ENCODE measurements at places on chromosomes 7 and 10. TPM values are rescaled to one million over a fixed set of nuclear protein-coding genes. Genes with fewer than 3 reads are reported as not detected.

DNA sequence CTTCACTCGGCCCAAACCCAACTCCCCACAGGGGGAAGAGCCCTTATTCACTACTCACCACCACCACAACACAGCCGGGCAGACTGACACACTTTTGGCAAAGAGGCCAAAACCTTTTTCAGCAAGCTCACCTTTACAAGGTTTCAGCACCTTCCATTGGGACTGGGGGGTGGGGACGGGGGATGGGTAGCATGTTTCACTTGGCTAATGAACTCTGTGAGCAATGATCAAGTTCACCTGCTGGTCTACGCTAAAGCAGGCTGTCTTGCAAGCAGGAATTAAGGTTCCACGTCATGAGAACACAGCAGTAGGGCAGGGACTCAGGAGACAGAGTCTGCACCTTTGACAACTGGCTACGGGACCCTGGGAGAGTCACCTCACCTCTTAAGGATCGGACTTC, 7.0 kb downstream of the FAM53B start:
- no peak overlapping the region for H3K4me3 ChIP-seq
- peaks cover 2% of the 10 kb centered on the region for H3K27me3 ChIP-seq
- DNase-seq, result no peak

GRCh38 chr7:138433583-138434443, 26.2 kb upstream of the TRIM24 start:
- no peak overlapping the region for H3K27ac ChIP-seq
- H3K27me3 ChIP-seq, result no peaks in the 10 kb centered on the region

The LRIT1 gene
- not detected for total RNA-seq

DNA sequence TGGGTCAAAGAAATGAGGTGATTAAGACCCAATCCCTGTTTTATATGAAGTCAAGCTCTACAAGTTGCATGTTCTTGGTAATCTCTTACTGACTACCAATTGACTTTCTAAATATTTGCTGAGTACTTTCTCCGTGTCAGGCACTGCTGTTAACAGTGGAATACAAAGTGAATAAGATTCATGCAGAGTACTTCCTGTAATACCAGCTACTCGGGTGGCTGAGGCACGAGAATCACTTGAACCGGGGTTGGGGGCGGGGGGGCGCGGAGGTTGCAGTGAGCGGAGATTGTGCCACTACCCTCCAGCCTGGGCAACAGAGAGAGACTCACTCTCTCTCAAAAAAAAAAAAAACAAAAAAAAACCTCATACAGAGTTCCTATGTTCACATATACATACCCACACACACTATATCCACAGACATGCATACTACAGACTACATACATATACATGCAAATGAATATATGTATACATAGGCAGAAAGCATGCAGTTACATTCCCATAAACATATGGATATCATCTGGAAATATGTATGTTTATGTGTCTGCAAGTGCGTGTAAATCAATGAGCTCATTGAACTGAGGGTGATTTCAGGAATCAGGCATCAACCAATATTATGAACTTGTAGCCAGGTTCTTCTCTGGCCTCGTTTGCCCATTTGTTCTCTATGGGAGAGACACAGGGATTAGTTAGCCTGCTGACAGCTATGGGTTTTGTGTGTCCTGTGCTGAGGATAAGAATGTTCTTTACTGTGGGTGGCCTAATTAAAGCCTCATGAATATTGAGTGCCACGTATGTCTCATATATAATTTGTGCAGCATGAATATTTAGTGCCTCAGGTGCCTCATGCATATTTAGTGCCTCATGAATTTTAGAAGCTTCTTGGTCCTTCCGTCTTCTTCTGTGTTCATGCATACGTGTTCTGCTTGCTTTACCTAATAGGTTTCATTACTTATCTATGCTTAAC, 73.9 kb downstream of the BICC1 start:
- no peak overlapping the region for H3K4me3 ChIP-seq
- H3K36me3 ChIP-seq, result no peaks in the 10 kb centered on the region
- no peaks in the 10 kb centered on the region for H3K27me3 ChIP-seq
- no peak overlapping the region for H3K27ac ChIP-seq
- DNase-seq, result no peak

DNA sequence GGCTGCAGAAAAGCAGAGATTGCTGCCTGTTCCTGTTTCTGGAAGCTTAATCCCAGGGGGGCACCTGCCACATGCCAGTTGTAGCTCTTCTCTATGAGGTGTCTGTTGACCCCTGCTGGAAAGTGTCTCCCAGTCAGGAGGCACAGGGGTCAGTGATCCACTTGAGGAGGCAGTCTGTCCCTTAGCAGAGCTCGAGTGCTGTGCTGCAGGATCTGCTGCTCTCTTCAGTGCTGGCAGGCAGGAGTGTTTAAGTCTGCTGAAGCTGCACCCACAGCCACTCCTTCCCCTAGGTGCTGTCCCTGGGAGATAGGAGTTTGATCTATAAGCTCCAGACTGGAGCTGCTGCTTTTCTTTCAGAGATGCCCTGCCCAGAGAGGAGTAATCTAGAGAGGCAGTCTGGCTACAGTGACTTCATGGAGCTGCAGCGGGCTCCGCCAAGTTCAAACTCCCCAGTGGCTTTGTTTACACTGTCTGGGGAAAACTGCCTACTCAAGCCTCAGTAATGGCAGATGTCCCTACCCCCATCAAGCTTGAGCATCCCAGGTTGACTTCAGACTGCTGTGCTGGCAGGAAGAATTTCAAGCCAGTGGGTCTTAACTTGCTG, 57.6 kb upstream of the CROT start:
- no peak overlapping the region for H3K27ac ChIP-seq
- no peaks in the 10 kb centered on the region for H3K27me3 ChIP-seq
- H3K36me3 ChIP-seq, result no peaks in the 10 kb centered on the region
- DNase-seq, result no peak

- H3K27me3 ChIP-seq, result no peaks in the 10 kb centered on the region
- H3K4me3 ChIP-seq, result no peak overlapping the region
- no peaks in the 10 kb centered on the region for H3K36me3 ChIP-seq
Measured at GRCh38 chr7:109522585-109522984, 952.9 kb downstream of the DNAJB9 start.

DNA sequence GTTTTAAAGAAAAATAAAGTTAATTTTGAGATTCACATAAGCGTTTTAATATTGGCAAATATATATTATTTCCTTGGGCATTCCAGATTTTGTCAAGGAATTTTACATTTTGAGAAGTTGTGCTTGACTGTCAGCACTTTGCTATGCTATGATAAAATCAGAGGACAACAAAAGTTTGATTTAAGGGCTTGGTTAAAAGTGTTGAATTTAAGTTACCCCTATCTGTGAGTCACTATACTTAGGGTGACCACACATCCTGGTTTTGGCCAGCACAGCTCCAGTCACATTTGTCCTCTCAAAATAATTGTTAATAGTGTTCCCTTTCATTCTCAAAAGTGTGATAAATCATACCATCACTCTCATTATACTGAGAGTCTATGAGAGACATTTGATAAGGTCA, 34.2 kb upstream of the ANK3 start:
- no peak for DNase-seq
- no peaks in the 10 kb centered on the region for H3K36me3 ChIP-seq
- no peak overlapping the region for H3K27ac ChIP-seq
- no peak overlapping the region for H3K4me3 ChIP-seq
- peaks cover 3% of the 10 kb centered on the region for H3K27me3 ChIP-seq

The HPSE2 gene
- total RNA-seq, result not detected

DNA sequence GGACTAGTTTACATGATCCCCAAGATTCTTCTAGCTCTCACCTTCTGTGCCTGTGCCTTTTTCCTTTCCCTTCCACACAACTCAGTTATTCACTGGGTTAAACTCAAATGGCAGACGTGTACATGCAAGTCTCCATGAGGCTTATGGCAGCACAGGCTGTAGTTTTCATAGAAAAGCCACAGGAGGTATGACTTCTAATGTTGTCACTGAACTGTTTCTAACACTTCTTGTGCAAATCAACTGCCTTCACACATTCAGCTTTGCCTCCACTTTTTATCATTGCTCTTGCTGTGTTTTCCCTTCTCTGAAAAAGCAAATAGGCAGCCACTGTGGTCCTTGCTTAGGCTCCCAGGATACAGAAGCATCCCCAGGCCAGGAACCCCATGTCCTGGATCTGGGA, 5.3 kb upstream of the GIMAP5 start:
- DNase-seq, result no peak
- H3K27me3 ChIP-seq, result no peaks in the 10 kb centered on the region
- H3K4me1 ChIP-seq, result peaks cover 65% of the 10 kb centered on the region

The SPAM1 gene
- total RNA-seq, result not detected

DNA sequence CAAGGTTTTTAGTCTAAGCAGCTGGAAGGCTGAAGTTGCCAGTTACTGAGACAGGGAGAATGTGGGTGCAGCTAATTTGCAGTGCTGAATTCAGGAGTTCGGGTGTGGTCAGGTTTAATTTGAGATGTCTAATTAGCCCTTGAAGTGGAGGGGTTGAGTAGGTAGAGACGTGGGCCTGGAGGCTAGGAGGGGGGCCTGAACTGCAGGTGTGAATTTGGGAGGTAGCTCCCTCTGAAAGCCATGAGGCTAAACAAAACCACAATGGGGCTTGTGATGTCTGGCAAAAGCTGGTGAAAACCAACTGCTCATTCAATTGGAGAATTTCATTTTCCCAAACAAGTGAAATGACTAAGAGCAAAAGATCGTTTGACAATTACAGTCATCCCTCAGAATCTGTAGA, 246.0 kb upstream of the NFE2L3 start:
- H3K27me3 ChIP-seq, result peaks cover 6% of the 10 kb centered on the region
- H3K4me1 ChIP-seq, result peaks cover 4% of the 10 kb centered on the region
- H3K36me3 ChIP-seq, result no peaks in the 10 kb centered on the region
- no peak overlapping the region for H3K4me3 ChIP-seq

- peaks cover 34% of the 10 kb centered on the region for H3K4me1 ChIP-seq
- no peak overlapping the region for H3K4me3 ChIP-seq
- H3K27ac ChIP-seq, result no peak overlapping the region
- H3K36me3 ChIP-seq, result peaks cover 36% of the 10 kb centered on the region
Measured at GRCh38 chr7:98200364-98200763, 10.9 kb upstream of the BHLHA15 start.

DNA sequence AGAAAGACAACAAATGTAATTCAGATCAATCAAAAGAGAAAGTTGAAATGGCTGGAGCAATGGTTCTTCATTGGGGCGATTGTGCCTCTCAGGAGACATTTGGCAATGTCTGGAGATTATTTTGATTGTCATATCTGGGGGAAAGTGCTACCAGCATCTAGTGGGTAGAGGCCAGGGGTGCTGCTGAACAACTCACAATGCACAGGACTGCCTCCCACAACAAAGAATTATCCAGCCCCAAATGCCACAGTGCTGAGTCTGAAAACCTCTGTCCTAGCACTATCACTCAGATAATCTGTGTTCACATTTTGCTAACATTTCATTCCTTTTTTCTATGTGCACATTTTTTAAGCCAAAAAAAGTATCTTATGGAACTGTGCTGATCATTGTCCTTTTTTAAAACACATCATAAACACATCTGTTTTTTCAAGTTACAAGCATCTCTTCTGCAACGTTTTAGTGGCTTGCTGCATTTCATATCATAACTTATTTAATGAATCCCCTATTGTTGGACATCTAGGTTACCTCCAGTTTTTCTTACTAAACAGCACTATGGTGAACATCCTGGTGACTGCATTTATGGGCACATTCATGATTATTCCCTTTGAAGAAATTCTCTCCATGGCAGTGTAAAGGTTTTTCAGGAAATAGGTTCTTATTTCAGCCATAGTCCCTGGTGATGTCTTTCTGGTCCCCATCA, 114.2 kb downstream of the C10orf105 start:
- no peaks in the 10 kb centered on the region for H3K36me3 ChIP-seq
- no peak for DNase-seq
- H3K4me1 ChIP-seq, result peaks cover 35% of the 10 kb centered on the region
- peaks cover 3% of the 10 kb centered on the region for H3K27me3 ChIP-seq

DNA sequence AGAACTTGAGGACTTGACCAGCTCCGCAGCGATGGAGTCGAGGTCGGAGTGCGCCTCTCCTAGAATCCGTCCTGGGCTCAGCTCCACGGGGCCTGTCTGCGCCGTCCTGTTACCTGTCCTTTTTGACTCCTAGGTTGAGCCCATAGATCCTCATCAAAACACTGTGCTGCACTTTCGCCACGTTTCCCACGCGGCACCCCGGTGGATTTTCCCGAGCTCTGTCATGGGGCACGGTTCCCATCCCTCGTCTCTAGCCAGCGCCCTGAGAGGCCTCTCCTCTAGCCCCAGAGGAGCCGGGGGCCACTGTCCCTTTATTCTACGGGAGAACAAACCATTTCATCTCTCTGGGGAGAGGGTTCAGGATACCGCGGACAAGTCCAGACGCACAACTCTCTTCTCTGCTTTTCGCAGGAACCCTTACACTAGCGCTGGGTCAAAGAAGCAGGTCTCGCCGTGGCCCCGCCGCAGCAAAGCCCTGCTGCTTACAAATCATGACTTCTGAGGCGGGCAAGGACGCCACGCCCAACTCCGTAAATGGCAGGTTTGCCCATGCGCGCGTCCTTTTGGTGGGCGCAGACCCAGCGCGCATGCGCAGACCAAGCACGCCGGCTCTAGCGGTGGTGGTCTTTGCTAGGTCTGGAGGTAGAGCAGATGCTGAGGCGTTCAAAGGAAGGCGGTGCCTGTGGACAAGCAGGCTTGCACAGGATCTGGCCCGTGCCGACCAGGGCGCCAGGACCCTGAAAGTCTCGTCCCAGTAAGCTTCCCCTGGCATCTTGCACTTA, 10.3 kb upstream of the ANKRD7 start:
- peak overlapping the region; percentile 78 for H3K4me3 ChIP-seq
- H3K27ac ChIP-seq, result no peak overlapping the region
- H3K27me3 ChIP-seq, result peaks cover 31% of the 10 kb centered on the region
- peaks cover 14% of the 10 kb centered on the region for H3K4me1 ChIP-seq

DNA sequence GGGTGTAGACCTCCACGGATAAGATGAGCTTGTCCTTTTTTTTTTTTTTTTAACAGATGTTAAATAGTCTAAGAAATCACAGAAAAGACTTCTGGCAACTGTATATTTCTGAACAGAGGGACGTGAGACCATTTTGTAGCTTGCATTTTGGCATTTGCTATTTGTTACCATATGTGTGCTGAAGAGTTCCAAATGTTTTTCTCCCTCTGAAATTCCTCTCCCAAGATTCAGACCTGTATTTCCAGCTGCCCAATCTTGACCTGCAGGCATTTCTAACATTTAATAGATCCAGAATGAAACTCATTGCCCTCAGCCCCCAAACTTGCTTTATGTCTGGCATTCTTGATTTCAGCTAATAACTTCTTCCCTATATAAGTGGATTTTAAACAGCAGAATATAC, 223.1 kb upstream of the FZD1 start:
- no peak for DNase-seq
- no peaks in the 10 kb centered on the region for H3K4me1 ChIP-seq
- no peak overlapping the region for H3K27ac ChIP-seq
- peaks cover 1% of the 10 kb centered on the region for H3K27me3 ChIP-seq

The ABCC2 gene
- 0.87 TPM for total RNA-seq

GRCh38 chr7:149773446-149774236, at the start of gene ZNF467:
TSS of gene ZNF467 (minus strand) at chr7:149773588. CDS start at chr7:149771032, 2,556 bp downstream.
- no peaks in the 10 kb centered on the region for H3K36me3 ChIP-seq
- no peak within 1 kb of the TSS for H3K27ac ChIP-seq
- H3K27me3 ChIP-seq, result peaks cover 32% of the 10 kb centered on the region
- H3K4me3 ChIP-seq, result peak within 1 kb of the TSS; percentile 57
- no peak for DNase-seq

- no peak overlapping the region for H3K27ac ChIP-seq
- H3K4me1 ChIP-seq, result no peaks in the 10 kb centered on the region
- DNase-seq, result no peak
- H3K4me3 ChIP-seq, result no peak overlapping the region
- peaks cover 74% of the 10 kb centered on the region for H3K27me3 ChIP-seq
Measured at GRCh38 chr7:27248911-27249723, 6.5 kb downstream of the EVX1 start.
